Heart right ventricle (tissue), 16 donors: ENCODE measurements at places on chromosomes 11 and 22. TPM values are rescaled to one million over a fixed set of nuclear protein-coding genes. Genes with fewer than 3 reads are reported as not detected.
A peak's percentile ranks its signal among the peaks of the same experiment; 100 is the strongest.

Gene APOBEC3B
- total RNA-seq = 1.8 TPM

DNA sequence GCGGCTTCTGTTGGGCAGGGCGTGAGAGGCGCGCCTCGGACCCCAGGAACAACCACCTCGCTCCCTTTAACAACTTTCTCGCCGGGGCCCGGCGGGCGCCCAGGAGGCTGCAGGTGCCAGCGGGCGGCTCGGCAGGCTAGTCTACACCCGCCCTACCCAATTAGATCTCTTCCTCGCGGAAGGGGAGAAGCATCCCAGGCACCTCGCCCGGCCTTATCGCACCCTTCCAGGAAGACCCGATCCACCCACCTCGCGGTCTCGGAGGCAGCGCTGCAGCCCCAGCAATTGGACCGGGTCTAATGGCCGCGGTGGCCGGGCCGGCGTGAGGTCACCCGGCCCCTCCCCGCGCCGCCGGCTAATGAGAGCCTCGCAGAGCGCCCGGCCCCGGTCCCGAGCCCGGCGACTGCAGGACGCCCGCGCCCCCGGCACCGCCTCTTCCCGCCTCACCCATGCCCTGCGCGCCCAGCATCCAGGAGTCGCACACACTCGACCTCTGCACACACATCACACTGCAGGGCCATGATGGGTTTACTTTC is at the start of gene PLAAT3:
Gene PLAAT3, minus strand, starts transcription at position 298 of the 536 bp plus-strand sequence. CDS start 419 bp downstream, outside the sequence.
- peak; percentile 90 for DNase-seq

DNA sequence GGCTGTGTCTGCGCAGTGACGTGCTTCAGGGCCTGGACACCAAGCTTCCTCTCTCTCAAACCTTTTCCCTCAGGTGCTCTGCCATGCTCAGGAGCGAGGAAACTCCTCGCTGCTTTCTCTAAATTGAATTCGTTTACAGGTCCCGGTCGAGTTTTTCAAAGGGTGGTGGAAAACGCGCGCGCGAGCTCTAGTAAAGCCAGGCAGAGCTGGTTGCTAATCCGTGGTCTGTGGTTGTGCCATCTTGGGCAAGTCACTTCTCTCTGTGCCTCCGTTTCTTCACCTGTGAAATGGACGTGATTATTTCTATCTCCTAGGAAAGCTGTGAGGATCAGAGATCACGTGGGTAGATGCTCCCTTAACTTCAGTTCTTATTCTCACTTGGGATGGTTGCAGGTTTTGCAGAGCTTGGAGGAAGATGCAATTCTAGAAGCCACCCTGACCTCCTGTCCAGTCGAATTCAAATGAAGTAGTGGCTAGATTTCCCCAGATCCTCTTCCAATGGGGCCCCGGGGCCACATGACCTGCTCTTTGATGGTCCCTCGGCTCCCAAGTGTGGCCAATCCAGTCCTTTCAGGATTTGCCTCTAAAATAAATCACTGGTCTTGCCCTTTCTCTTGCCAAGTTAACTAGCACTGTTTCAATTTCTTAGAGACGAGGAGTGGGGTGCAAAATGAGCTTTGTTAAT is 10.5 kb upstream of the ALX4 start:
- no peak for DNase-seq

DNA sequence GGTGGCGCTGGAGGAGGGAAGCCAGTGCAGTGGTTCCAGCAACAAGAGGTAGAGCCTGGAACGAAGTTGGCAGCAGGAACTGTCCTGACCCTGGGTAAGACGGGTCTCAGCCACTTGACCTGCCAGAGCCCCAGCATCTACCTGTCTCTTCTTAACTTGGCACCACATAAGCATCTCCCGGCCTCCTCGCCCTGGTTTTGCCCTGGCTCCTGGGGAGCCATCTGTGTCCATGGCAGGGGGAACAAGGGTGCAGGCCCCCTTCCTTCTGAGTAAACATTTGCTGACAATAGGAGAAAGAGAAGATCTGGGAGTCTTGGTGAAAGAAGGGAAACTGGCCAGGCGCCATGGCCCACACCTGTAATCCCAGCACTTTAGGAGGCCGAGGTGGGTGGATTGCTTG is 12.8 kb downstream of the P2RY2 start:
- DNase-seq = no peak

DNA sequence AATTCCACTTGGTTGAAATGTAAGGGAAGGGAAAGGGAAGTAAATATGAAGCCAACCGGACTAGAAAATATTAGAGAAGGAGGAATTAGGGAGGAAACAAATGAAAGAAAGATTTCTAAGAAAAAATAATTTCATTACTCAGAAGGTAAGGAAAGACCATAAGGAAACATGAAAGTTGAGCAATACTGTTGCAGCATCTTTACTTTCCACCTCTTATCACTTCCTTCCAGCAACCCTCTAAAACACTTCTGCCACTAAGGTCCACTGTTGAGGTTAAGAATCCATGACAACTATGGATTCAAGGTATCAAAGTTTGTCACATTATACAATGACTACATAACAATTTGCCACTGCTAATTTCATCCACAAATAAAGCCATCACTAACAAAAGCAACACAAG is 308.6 kb downstream of the DLG2 start:
- DNase-seq = no peak
